ENCODE measurements at places on chromosomes 3 and 15. TPM values are rescaled to one million over a fixed set of nuclear protein-coding genes. Genes with fewer than 3 reads are reported as not detected.

The NECTIN3 gene
- total RNA-seq = 30.3 TPM

The ZNF860 gene
- 1.4 TPM for total RNA-seq

The SCN5A gene
- total RNA-seq = 0.72 TPM

The DUOX1 gene
- total RNA-seq = not detected

The RTP2 gene
- total RNA-seq = not detected

The AADACL2 gene
- not detected for total RNA-seq

The DENND6A gene
- total RNA-seq = 9.2 TPM

The KCNAB1 gene
- total RNA-seq = not detected

The SKOR1 gene
- not detected for total RNA-seq

The LDHAL6B gene
- not detected for total RNA-seq

The PLCL2 gene
- 4.5 TPM for total RNA-seq

The RHOV gene
- 3.7 TPM for total RNA-seq

The C3orf49 gene
- total RNA-seq = not detected

The RASGRF1 gene
- 0.19 TPM for total RNA-seq

The LRRC28 gene
- total RNA-seq = 14.6 TPM

The TRIM59 gene
- total RNA-seq = 8.7 TPM

The GOLGA8O gene
- total RNA-seq = 0.27 TPM

The PLCB2 gene
- 0.87 TPM for total RNA-seq

The SENP8 gene
- 2.1 TPM for total RNA-seq

The FBXW12 gene
- not detected for total RNA-seq

The ARPP21 gene
- total RNA-seq = 0.02 TPM

The GOLGA6D gene
- total RNA-seq = not detected

The CLDN16 gene
- 0.09 TPM for total RNA-seq

The SAXO2 gene
- total RNA-seq = 0.99 TPM

The P4HTM gene
- total RNA-seq = 16.0 TPM

The LRRC3B gene
- total RNA-seq = not detected

The DNAH12 gene
- total RNA-seq = 0.18 TPM
